Right hindlimb (tissue), 1 donor: ENCODE measurements at places on chromosomes 16 and 17.

- DNase-seq, result no peak
These were observed 413.5 kb downstream of the CPPED1 start for GRCh38 chr16:12390074-12390605.

DNA sequence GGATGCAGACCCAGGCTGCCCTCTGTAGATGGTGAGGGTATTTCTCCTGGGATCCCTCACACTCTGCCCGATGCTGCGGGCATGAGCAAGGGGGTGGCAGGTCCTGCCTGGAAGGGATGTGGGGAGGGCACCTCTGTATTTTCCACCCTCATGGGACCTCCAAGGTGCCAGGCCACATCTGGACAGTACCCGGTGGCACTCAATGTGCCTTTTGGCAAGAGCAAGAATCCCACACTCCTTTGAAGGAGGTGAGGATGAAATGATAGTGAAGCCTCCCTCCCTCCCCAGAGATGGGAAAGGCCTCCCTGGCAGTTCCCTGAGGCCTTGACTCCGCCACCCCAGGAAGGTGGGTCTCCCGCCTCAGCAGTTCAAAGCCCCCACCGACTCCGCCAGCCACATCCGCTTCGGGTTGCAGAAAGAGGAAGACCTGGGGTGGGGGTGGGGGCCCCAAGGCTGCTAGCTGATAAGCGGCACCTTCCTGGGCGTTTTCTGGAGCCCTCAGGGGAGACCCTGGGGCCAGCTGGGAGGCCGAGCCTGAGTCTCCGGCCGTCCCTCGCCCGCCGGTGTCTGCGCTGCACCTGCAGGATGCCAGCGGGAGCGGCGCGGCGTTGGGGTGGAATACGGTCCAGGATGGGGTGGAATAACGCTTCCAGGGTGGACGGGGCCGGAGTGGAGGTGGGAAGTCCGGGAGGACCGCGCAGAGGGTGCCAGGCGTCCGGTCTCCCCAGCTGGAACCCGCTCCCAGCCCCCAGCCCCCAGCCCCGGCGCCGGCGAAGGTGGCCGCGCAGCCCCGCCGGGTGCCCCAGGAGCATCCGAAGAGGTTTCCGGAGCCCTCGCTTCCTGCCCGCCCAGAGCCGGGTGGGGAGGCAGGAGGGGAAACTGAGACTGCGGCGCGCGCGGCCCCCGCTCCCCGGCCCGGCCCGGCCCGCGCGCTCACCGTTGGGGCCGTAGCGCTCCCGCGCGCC, 718 bp downstream of the ATP2A3 start:
- no peak for DNase-seq

DNA sequence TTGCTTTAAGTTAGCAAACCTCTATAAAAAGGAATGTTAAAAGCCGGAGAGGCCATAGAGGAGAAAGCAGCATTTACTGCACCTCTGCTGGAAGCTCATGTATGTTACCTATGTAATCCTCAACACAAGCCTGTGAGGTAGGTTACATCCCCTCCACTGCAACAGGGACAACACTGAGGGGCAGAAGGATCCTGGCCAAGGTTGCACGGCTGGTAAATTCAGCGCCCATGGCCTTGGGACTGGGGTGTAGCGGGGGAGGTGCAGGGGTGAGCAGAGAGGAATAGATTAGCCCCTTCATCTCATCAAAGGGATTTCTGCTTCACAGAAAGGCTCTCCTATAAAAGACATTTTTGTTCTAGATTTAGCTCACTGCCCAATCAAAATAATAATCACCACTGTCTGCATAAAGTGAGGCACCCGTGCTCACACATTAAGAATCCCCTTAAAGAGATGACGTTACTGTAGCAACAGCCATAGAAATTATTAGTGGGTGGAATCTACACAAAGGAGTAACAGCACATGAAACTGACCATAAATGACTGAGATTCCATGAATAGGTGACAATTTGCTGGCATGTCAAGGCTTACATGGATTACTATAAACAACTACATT, 3.3 kb downstream of the ZCCHC14 start:
- no peak for DNase-seq

DNA sequence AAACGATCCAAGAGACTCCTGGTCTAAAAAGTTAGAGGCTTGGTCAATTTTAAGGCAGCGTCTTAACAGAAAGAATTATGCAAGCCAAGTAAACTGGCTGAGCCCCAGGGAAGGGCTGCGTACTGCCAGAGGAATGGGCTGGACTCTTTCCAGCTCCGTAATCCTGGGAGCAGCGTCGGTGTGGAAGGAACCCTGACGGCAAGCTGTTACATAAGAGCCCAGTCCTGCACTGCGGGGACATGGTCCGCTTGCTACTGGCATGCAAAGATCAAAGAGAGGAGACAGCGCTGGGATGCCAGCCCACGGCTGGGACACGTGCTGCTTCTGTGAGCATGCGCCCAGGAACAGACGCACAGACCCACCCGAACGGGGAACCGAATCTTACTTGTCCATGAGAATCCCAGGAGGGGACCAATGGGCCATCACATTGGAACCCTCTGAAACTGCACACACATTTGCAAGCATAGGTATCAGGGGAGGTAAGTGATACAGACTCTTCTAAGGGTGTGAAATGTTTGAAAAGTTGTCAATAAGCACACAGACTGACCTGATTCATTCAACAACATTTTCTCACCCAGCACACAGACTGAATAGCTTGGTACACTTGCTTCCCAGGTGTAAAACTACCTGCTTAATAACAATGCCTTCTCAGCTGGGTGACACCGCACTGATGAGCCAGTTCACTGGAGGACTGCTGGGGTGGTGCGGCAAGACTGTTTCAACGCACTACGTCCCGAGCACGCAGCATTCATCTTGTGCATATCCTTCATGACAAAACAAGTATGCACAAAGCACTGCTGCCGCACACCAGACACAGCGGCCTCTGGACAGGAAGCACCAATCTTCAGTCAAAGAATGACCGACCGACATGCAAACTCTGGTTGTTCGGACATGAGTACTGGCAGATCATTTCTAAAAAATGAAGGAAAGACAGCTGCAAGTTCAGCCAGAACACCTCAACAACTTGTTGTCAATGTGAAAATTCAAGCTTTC, 94.9 kb downstream of the ANKRD11 start:
- peak; percentile 90 for DNase-seq

GRCh38 chr17:48601539-48602425, 3.0 kb downstream of the HOXB6 start:
- no peak for DNase-seq

- DNase-seq, result no peak
These were observed 12.1 kb upstream of the ACE start for GRCh38 chr17:63464691-63465236.
